ENCODE measurements at places on chromosomes 4 and X.

DNA sequence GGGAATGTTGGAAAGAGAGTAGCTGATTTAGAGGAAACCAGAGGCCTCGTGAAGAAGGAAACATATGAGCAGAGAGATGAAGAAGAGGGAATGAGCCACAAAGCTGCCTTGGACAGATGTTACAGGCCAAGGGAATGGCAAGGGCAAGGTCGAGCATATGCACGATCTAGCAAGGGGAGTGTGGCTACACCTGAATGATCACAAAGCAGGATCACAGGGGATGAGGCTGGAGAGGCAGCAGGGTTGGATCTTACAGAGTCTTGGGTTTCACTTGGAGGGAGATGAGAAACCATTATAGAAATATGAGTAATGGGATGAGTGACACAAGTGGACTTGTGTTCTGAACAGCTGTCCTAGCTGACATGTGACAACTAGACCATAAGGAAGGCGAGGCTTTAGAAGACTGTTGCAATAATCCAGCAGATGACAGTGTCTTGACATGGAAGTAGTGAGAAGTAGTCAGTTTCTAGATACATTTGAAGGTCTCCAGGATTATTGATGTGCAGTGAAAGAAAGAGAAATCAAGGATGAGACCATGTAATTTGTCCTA, 58.7 kb downstream of the RASGEF1B start:
- DNase-seq, result no peak

DNA sequence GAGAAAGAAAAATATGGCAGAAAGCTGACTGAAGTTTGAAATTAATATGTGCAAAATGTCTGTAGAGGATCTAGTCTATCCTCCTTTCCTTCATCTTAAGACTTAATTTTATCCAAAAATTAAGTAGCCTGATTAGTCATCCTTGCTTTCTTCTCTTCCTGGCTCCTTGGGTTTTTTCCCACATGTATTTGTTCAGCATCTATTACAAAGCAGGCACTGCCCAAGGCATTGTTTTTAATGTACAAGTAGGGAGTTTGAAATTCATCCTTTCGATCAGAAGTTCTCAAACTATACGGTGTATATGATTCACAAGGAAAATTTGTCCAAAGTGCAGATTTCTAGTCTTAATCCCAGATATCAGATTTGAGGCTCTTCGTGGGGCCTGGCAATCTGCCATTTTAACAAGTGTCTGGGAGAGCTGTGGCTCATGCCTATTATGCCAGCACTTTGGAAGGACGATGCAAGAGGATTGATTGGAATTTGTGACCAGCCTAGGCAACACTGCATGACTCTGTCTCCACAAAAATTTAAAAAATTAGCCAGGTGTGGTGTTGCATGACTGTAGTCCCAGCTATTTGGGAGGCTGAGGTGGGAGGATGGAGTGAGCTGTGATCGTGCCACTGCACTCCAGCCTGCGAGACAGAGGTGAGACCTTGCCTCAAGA, 19.4 kb upstream of the YTHDC1 start:
- peak; percentile 42 for DNase-seq

GRCh38 chrX:20378233-20378920, 111.7 kb upstream of the RPS6KA3 start:
- no peak for DNase-seq

DNA sequence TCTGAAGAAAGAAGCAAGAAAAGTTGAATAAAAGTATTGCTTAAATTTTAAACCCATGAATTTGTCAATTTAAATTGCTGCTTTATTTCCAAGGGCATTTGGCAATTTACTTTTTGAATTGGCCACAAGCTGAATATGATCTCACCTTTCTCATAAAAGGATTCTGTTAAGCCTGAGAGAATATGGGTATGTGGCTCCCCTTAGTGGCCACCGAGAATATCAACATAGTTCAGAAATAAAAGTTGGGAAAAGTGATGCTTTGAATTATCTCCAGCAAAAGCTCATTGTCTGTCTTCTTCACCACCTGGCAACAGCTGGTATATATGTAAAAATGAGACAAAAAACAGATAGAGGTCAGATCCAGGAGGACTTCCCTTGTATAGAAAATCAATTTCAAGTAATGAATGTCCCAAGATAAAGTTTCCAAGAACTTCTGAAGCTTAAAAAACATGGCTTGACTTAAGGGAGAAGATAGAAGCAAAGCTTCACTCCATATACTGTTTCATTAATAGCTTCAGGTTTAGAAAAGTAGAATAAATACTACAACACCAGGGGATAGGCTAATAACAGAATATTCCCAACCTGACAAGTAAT, 290.7 kb upstream of the FAM241A start:
- DNase-seq, result peak; percentile 53

DNA sequence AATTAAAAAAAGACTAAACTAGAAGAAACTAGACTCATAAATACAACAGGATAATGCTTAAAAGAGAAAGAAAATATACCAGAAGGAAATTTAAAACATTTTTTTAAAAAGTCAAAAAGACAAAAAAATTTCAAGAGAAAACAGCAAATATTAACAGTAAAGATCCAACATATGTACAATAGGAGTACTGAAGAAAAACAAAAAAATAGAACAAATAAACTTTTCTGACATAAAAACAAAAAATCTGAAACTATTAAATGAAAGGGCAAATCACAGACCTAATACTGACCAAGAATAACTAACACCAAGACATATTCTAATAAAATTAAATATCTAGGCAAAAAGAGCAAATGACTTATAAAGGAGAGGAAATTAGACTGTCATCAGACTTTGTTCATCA, 11.5 kb downstream of the DNAJB14 start:
- peak; percentile 37 for DNase-seq

GRCh38 chr4:147658501-147658900, 25.5 kb downstream of the PRMT9 start:
- no peak for DNase-seq

GRCh38 chr4:181007751-181008150, 1235.5 kb upstream of the TENM3 start:
- DNase-seq, result no peak

GRCh38 chr4:24813732-24814131, 18.4 kb downstream of the SOD3 start:
- no peak for DNase-seq

GRCh38 chr4:76545226-76545884, 110.3 kb downstream of the SHROOM3 start:
- DNase-seq, result no peak

- DNase-seq, result no peak
Observed at GRCh38 chr4:172762895-172763294, 405.7 kb upstream of the GALNT7 start.

DNA sequence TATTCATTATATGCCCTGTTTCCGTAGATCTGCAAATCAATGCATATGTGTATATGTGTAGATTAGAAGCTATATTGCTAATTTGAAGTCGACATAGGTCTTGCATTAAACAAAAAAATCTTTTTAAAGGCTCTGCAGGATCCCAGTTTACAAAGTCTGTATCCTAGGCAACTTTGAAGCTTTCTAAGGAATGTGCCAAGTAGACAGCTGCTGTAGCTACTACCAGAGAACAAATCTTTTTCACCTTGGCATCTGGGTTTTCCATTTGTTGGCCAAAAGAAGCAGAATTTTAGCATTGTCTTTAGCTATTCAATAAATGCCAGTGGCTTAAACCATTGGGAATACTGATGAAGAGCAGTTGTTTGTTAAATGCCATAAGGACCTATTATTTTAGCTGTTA, 88.0 kb downstream of the NAA11 start:
- no peak for DNase-seq

GRCh38 chr4:33715841-33716395, 2528.4 kb downstream of the ARAP2 start:
- peak; percentile 76 for DNase-seq

- DNase-seq, result no peak
Observed at GRCh38 chr4:7027913-7028312, 15.3 kb upstream of the TADA2B start.

- DNase-seq, result no peak
Observed at GRCh38 chr4:87239821-87240220, 19.4 kb upstream of the KLHL8 start.

GRCh38 chrX:43493756-43494155, 162.3 kb upstream of the MAOA start:
- no peak for DNase-seq

GRCh38 chrX:149510386-149510785, 5.3 kb upstream of the IDS start:
- DNase-seq, result peak; percentile 31

- DNase-seq, result no peak
Observed at GRCh38 chr4:105462576-105462975, 11.3 kb downstream of the PPA2 start.

DNA sequence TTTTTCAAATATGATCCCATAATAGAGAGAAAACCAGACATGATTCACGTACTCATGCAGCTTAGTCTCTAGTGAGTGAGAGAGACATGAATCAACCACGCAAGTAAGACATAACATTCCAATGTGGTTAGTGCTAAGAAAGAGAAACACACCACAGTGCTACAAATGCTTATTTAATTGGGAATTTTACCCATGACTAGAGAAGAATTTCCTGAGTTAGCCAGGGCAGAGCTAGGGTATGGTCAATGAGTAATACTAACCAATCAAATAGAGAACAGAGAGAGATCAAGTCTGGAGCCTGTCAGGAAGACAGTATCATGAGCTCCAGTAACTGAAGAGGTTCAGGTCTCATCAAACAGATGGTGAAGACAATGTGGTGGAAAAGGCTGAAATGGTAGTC, 495.2 kb downstream of the PDGFC start:
- DNase-seq, result peak; percentile 94

DNA sequence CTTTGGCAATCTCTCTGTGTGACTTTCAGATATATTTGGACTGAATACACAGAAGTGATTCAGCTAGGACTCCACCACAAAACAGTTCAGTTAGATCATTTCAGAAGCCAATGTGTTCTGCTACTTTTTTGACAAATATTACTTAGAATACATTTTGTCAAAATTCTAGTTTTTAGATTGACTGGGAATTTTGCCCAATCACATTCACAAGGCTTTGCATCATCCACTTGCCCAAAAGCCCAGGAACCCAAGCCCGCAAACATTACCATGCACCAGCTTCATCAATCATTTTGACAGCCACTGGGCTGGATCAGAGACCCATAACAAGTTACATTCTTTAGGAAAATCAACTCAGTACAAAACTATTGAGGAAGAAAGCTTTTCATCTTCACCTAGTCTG, 256.6 kb upstream of the NDST3 start:
- DNase-seq, result no peak

DNA sequence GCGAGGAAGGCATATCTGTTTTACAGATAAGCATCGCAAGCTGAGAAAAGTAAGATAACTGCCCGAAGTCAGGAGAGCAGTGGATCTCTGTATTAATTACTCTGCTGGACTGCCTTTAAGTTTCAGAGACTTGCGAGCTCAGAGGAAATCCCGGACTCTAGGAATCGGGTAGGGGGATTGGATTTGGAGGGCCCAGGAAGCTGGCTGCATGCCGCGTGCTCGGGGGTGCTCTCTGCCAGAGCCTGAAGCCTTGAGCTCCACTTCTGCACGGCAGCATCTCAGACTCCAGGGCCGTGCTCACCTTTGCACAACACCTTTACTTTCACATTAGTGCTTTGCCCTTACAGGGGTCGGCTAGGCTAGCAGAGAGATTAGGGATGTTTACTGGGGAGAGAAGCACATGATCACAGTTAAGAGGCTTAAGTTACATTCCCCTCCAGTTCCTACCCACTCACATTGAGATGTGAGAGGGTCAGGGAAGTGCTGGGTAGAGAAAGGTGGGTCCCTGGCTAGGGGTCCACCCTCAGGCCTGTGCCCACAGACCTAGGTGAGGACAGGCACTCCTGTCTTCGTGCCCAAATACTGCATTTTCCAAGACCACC, 57.0 kb downstream of the TRIML1 start:
- no peak for DNase-seq

DNA sequence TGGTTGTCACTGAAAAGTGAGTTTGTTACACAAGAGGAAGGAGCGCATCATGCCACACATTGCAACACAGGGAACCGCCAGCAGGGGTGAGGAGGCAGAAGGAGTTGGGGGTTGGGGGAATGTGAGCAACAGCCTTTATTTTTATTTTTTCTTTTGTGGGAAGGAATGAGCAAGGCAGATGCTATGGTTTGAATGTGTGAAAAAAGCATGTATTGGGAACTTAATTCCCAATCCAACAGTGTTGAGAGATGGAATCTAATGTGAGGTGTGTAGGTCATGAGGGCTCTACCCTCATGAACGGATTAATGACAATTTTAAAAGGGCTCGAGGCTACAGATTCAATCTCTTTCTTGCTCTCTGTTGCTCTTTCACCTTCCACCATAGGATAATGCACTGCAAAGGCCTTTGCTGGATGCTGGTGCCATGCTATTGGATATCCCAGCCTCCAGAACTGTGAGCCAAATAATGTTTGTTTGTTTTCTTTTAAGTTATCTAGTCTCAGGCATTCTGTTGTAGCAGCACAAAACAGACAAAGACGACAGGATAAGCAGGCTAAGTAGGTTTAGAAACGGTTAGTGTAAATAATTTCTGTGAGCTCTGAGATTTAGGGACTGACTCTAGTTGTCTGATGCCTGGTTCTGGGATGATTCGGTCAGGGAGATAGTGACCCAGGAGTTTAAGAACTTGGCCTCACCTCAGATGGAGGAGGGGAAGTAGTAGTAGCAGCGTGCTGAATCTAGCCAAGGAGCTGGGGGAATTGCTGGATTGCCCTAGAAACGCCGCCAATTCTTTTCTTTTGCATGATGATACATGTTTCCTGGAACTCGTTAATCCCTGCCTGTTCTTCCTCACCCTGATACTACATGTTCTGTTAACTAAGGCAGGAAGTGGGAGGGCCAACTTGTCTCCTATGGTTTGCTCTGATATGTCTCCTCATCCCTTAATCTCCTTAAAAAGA, 156.6 kb upstream of the CTSO start:
- DNase-seq, result peak; percentile 68

GRCh38 chr4:108172231-108172752, 3.6 kb upstream of the LEF1 start:
- no peak for DNase-seq

GRCh38 chr4:152939621-152940020, 3.5 kb downstream of the FHDC1 start:
- no peak for DNase-seq

GRCh38 chr4:62644372-62644771, 1444.2 kb downstream of the ADGRL3 start:
- DNase-seq, result peak; percentile 1

GRCh38 chr4:18480342-18480741, 458.8 kb upstream of the LCORL start:
- DNase-seq, result no peak

GRCh38 chrX:77447653-77448569, 722 bp downstream of the FGF16 start:
- DNase-seq, result no peak

Measured in fibroblast of the aortic adventitia (primary cell).